ENCODE measurements at places on chromosomes 11 and 22. TPM values are rescaled to one million over a fixed set of nuclear protein-coding genes. Genes with fewer than 3 reads are reported as not detected.

The FTH1 gene
- total RNA-seq = 455 TPM

The FGF4 gene
- not detected for total RNA-seq

The TECTA gene
- total RNA-seq = 0.87 TPM

The ARHGAP8 gene
- 0.25 TPM for total RNA-seq

The GPHA2 gene
- total RNA-seq = not detected

The TIMM8B gene
- 34.0 TPM for total RNA-seq

The CCDC90B gene
- 52.3 TPM for total RNA-seq

Measured in uterine smooth muscle cell (primary cell).